PC-3 (cell line): ENCODE measurements at places on chromosomes 5 and 9. TPM values are rescaled to one million over a fixed set of nuclear protein-coding genes. Genes with fewer than 3 reads are reported as not detected.
A peak's percentile ranks its signal among the peaks of the same experiment; 100 is the strongest.

DNA sequence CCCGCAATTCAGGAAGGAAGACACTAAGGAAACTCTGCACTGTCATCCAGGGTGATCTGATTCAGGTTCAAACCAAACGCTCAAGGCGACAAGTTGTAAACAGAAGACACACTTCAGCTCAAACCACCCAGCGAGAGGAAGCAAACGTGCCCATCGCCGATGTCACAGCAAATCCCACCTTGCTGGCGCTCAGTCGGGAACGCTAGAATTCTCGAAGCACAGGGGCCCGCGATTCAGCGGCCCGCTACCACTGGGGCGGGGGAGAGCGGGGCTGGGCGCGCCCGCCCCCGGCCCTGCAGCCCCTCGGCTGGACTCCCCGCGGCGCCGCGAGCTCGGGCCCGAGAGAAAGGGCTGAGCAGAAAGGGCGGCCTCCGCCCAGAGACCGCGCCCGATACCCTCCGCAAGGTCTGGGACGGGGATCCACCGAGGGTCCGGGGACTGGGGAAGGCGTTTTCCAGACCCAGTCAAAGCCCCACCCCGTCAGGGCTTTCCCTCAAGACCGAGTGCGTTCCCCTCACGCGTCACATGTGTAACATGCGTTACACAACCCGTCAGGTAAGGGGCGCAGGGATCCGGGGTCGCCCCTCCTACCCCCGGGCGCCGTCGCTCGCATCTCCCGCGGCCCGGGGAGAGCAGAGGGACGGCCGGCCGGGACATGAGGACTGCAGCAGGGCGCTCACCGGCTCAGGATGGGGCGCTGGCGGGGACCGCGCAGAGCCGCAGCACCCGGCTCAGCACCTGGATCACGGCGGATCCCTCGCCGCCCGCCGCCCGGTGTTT is 469 bp downstream of the AGTPBP1 start:
- H3K4me1 ChIP-seq, result peaks cover 13% of the 10 kb centered on the region; the same call in 1 of the 2 replicates
- no peak overlapping the region for H3K27ac ChIP-seq
- peak; percentile 15 for DNase-seq
- H3K36me3 ChIP-seq, result no peaks in the 10 kb centered on the region
- H3K4me3 ChIP-seq, result peak overlapping the region; percentile 70
- H3K27me3 ChIP-seq, result no peaks in the 10 kb centered on the region

GRCh38 chr5:160471761-160472160 is 50.1 kb downstream of the PTTG1 start:
- peaks cover 45% of the 10 kb centered on the region for H3K4me1 ChIP-seq
- no peak overlapping the region for H3K4me3 ChIP-seq
- no peak for DNase-seq
- H3K27me3 ChIP-seq, result no peaks in the 10 kb centered on the region
- no peaks in the 10 kb centered on the region for H3K36me3 ChIP-seq
- no peak overlapping the region for H3K27ac ChIP-seq

- no peaks in the 10 kb centered on the region for H3K27me3 ChIP-seq
- H3K27ac ChIP-seq, result no peak overlapping the region
- no peak overlapping the region for H3K4me3 ChIP-seq
- peak; percentile 57 for DNase-seq
- H3K36me3 ChIP-seq, result no peaks in the 10 kb centered on the region
Observed at GRCh38 chr5:113343343-113343742, 91.4 kb downstream of the TSSK1B start.

- peak overlapping the region; percentile 26; the same call in 1 of the 2 replicates for H3K27ac ChIP-seq
- no peaks in the 10 kb centered on the region for H3K36me3 ChIP-seq
- peak; percentile 44 for DNase-seq
- H3K4me3 ChIP-seq, result no peak overlapping the region
- H3K27me3 ChIP-seq, result no peaks in the 10 kb centered on the region
- peaks cover 25% of the 10 kb centered on the region for H3K4me1 ChIP-seq
Observed at GRCh38 chr9:104794070-104794469, 30.1 kb downstream of the NIPSNAP3B start.

DNA sequence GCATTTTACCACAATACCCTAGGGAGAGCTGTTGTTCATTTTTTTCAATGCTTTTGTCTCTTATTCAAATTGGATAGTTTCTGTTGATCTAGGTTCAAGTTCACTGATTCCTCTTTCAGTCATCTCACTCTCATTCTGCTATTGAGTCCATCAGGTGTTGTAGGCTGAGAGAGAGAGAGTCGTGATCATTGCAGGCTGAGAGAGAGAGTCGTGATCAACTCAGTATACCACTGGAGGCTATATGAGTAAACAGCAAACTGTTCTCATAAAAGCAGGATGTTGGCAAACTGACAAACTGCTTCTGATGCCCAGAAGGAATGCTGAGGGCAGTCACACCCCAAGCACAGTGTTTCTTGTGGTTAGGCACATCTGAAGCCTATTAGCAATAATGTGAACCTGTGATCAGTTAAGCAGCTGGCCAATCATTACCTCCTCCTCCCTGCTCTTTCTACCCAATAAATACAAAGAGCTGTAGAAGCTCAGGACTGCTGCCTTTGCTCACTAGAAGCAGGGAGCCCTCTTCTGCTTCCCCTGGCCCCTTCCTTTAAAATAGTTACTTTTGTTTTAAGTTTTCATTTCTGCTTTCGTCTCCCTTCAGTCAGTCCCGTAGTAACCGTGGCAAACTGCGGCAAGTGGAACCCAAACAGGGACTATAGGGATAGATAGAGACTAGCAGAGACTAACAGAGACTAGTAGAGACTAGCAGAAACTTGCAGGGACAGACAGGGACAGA is 476.1 kb upstream of the ACO1 start:
- H3K4me3 ChIP-seq, result no peak overlapping the region; the same call in 1 of the 2 replicates
- H3K36me3 ChIP-seq, result no peaks in the 10 kb centered on the region
- DNase-seq, result peak; percentile 68
- no peak overlapping the region for H3K27ac ChIP-seq
- no peaks in the 10 kb centered on the region for H3K27me3 ChIP-seq

DNA sequence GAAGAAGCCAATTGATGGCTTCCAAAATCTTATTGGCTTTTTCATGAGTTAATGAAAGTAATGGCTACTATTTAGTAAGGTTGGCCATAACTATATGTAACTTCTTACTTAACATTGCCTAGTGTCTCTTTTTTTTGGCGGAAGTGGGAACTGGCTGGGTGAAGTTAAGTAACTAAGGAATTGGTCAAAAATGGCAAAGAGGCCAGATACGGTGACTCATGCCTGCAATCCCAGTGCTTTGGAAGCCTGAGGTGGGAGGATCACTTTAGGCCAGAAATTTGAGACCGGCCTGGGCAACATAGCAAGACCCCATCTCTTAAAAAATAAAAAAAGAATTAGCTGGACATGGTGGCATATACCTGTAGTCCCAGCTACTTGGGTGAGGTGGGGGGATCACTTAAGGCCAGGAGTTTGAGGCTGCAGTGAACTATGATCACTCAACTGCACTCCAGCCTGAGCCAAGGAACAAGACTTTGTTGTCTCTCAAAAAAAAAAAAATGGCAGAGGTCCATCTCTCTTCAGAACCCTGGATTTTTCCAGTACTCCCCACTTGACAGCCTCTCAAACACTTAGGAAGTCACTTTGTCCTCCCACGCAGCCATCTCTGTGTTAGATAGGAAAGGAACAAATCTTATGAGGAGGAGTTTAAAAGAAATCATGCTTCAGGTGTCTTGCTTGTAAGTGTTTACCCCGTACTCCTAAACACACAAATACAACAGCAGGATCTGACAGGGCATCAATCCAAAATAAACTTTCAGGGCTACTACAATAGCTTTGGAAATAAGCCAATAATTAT is 75.7 kb downstream of the TEK start:
- peaks cover 32% of the 10 kb centered on the region for H3K4me1 ChIP-seq
- no peak overlapping the region for H3K4me3 ChIP-seq
- H3K27me3 ChIP-seq, result no peaks in the 10 kb centered on the region
- H3K36me3 ChIP-seq, result no peaks in the 10 kb centered on the region
- DNase-seq, result no peak

GRCh38 chr9:69867081-69867814 is 46.6 kb downstream of the CFAP95 start:
- no peak overlapping the region for H3K4me3 ChIP-seq
- DNase-seq, result no peak
- no peaks in the 10 kb centered on the region for H3K4me1 ChIP-seq
- 0 out of 2 replicates have a peak, but pooled peaks cover 4% of the 10 kb centered on the region for H3K27me3 ChIP-seq
- H3K36me3 ChIP-seq, result no peaks in the 10 kb centered on the region

GRCh38 chr9:95067057-95067456 is 250.5 kb downstream of the FANCC start:
- no peak overlapping the region for H3K4me3 ChIP-seq
- no peak for DNase-seq
- no peaks in the 10 kb centered on the region for H3K4me1 ChIP-seq
- H3K27ac ChIP-seq, result no peak overlapping the region
- no peaks in the 10 kb centered on the region for H3K27me3 ChIP-seq
- peaks cover 13% of the 10 kb centered on the region for H3K36me3 ChIP-seq

- no peak overlapping the region for H3K4me3 ChIP-seq
- H3K36me3 ChIP-seq, result no peaks in the 10 kb centered on the region
Observed at GRCh38 chr5:6585168-6585567, 47.7 kb downstream of the NSUN2 start.

DNA sequence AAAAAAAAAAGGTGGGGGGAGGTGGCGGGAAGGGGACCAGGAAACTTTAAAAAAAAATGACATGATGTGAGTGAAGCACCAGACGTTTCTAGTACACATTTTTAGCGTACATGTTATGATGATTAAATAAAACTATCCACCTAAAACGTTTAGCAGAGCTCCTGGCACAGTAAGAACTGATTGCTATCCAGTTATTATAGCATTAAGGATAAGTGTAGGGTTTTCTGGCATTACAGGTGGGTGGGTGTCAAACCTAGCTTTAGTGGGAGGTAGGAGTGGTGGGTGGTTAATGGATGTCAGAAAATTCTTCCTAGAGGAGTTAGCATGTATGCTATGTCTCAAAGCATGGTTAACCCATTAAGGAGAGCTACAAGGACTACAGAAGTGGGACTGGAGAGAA is 2329.5 kb downstream of the MAT2B start:
- H3K27ac ChIP-seq, result no peak overlapping the region
- H3K4me3 ChIP-seq, result no peak overlapping the region
- H3K4me1 ChIP-seq, result no peaks in the 10 kb centered on the region
- H3K36me3 ChIP-seq, result no peaks in the 10 kb centered on the region
- H3K27me3 ChIP-seq, result no peaks in the 10 kb centered on the region
- DNase-seq, result no peak

- H3K4me3 ChIP-seq, result no peak overlapping the region
- no peaks in the 10 kb centered on the region for H3K4me1 ChIP-seq
- DNase-seq, result no peak
- no peak overlapping the region for H3K27ac ChIP-seq
- H3K27me3 ChIP-seq, result no peaks in the 10 kb centered on the region
- no peaks in the 10 kb centered on the region for H3K36me3 ChIP-seq
Observed at GRCh38 chr5:73912821-73913271, 286.9 kb downstream of the ARHGEF28 start.

- DNase-seq, result peak; percentile 14
- no peak overlapping the region for H3K27ac ChIP-seq
- H3K36me3 ChIP-seq, result no peaks in the 10 kb centered on the region
- H3K27me3 ChIP-seq, result no peaks in the 10 kb centered on the region
- no peak overlapping the region for H3K4me3 ChIP-seq
- no peaks in the 10 kb centered on the region for H3K4me1 ChIP-seq
Observed at GRCh38 chr5:116176121-116176520, 91.3 kb downstream of the COMMD10 start.

DNA sequence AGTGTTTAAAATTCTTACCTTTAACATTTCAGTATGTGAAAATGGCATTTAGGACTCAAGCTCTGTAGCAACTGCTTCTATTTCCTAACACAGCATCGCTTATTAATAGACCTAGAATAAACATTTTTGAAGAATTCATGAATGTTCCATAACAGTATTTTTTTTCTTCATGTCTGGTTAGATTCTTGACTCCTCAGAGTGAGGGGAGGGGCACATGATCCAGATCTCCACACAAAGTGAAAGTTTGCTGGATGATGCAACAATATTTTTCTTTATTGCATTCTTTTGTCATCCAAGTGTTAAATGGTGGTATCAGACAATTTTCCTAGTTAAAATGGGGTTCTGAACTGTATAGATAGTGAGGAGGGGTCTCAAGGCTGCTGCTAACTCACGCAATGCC is 130.8 kb upstream of the MAN2A1 start:
- no peaks in the 10 kb centered on the region for H3K36me3 ChIP-seq
- no peaks in the 10 kb centered on the region for H3K4me1 ChIP-seq
- DNase-seq, result no peak
- no peaks in the 10 kb centered on the region for H3K27me3 ChIP-seq
- no peak overlapping the region for H3K4me3 ChIP-seq
- no peak overlapping the region for H3K27ac ChIP-seq

DNA sequence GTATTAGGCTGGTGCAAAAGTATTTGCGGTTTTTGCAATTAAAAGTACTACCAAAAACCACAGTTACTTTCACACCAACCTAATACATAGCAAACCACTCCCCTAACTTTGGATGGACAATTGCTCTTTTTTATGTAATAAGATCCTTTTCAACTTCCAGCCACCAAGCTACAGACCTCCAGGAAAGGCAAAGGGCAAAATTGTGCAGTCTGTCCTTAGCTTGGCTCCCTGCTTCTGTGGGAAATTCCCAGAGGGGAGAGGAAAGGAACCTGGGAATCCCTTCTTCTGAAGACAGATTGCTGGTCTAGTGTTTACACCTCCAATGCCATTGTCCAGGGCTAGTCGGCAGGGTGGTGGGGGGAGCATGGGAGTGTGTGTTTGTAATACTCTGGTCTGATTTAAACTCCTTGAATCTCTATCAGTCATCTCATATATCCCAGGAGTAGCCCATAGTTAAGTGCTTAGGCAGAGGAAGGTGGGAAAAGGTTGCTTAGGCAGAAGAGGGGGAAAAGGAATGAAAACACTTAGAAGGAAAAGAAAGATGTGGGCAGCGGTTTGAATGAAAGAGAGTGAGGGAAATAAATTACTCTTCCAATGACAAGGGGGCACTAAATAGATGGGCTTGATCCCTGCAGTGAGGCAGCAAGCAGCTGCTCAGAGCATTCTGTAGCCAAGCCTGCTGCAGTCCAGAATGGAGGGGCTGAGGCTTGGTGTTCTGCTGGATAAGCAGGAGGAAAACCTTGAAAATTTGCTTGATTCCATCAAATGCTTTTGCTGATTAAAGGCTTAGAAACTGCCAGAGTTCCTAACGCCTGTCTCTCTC is 86.9 kb upstream of the MAP1B start:
- H3K27ac ChIP-seq, result no peak overlapping the region
- no peaks in the 10 kb centered on the region for H3K27me3 ChIP-seq
- H3K36me3 ChIP-seq, result no peaks in the 10 kb centered on the region
- no peak for DNase-seq
- no peak overlapping the region for H3K4me3 ChIP-seq
- no peaks in the 10 kb centered on the region for H3K4me1 ChIP-seq

The PCDHB8 gene
- total RNA-seq, result 0.22 and 0.40 TPM in 2 replicates
